T-helper 17 cell (primary cell): ENCODE measurements at places on chromosomes 1 and 21.

- no peak for DNase-seq
Observed at GRCh38 chr1:201710632-201711597, 118.0 kb upstream of the IPO9 start.

DNA sequence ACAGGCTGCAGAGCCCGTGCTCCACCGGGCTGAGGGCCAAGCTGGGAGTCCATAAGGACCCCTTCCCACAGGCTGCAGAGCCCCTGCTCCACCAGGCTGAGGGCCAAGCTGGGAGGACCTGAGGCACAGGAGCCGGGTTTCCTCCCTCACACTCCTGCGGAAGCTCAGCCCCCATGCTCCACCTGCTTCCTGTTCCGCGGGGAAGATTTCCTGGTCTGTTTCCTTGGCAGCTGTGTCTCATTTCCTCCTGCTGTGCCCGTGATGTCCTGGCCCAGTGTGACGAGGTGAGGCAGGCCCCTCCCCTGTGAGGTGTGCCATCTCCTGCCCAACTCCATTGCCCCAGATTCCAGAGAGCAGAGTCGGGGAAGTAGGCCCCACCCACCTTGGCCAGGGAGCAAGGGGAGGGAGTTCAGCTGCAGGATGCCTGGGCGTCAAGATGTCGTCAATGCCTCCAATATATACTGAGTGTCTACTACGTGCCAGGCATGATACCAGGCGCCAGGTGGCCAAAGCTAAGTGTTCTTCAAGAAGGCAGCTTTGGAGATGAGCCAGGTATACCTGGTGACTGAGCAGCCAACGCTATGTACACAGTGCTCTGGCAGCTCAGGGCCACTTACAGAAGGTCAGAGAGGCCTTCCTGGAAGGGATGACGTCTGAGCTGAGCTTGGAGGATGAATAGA is 58.8 kb downstream of the NAV1 start:
- DNase-seq: no peak

DNA sequence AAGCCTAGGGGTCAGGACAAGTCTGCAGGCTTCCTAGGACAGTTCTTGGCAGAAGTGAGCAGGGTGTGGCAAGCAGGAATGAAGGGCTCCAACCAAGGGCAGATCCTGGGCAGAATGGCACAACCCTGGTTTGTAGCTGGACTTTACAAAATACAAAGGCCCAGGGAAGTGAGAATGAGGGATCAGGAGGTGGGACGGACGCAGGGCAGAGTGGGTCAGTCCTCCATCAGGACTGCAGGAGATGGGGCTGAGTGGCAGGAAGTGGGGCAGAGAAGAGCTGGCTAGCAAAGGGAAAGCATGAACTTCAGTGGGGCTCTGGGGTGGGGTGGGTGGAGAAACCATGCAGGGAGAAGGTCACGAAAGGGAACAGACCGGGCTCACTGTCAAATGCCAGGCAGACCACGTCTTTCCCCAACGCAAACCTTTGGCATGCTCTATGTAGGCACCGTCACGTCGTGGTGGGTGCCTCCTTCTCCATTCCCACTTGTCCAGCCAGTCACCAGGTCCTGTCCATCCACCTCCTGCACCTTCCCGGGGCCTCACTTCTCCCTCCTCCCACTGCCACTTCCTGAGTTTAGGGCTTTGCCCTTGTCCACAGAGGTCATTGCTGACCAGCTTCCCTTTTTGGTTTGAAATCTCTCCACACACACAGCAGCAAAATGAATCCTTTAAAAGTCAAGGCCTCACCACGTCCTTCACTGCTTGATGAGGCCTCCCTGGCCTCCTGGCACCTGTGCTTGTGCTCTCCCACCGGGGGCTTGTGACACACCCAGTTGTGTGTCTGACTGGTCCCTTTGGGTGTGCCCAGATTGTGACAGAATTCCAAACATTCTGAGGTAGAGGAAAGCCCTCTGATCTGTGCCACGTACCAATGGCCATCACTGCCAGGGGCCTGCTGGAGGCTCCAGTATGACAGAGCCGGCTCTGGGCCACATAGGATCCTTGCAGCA is 8.7 kb upstream of the CLDN19 start:
- no peak for DNase-seq

DNA sequence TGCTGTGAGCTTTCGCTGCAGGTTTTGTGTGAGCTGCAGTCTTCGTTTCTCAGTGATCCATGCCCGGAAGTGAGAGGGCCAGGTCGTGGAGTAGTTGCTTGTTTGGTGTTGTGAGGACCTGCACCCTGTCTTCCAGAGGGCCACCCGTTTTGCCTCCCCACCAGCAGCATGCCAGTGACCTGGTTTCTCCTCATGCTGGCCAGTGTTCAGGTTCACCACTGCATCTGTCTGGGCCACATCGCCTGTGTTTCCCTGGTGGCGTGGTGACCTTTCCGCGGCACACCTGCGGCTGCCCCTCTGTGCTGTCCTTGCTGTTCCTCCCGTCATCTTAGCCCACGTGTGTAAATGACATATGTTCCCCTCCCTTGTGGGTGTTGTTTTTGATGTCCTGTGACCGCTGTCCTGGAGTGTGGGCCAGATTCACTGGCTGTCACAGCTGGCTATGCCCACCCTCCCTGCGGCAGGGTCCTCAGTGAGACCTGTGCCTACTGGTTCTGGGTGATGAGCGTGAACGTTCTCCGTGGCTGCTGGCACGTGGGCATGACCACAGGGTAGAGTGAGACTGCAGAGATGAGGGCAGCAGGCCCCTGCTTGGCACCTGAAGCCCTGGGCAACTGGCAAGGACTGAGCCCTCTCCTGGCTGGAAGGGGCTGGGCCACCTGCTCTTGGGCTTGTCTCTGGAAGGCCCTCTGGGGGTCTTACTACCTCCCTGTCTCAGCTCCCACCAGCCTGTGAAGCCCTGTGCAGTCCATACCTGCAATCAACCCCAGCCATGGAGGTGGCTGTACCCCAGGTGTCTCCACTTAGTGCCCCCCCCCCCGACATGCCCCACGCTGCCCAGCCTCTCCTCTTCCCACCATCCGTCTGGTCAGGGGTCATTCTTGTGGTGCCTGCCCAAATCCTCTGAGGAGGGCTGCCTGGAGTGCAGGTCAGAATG is 7.3 kb downstream of the IBA57 start:
- no peak for DNase-seq

- DNase-seq: no peak
Observed at GRCh38 chr1:244849189-244849866, 13.9 kb downstream of the COX20 start.

- no peak for DNase-seq
Observed at GRCh38 chr1:162351246-162351842, 25.3 kb downstream of the SPATA46 start.

- DNase-seq: no peak
Observed at GRCh38 chr1:198558402-198558801, 17.9 kb upstream of the ATP6V1G3 start.

- DNase-seq: no peak
Observed at GRCh38 chr1:6263716-6264115, 2.8 kb upstream of the GPR153 start.

- no peak for DNase-seq
Observed at GRCh38 chr1:13771745-13772144, 71.8 kb downstream of the PRDM2 start.

DNA sequence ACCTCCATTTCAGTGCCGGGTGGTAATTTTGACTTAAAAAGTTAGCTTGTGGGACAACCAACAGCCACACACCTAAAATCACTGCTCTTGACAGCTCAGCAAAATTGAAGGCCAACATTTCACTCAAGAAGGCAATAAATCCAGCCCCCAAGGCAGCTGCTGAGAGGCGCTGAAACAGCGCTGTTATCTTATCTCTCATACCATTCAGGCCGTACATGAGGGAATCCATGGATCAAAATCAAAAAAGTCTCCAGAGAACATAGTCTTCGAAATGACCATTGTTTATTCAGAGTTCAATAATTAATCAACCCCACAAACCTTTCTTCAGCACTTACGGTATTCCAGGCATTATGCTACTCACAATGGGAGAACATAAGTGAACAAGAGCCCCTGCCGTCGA is 38.5 kb downstream of the ZBTB18 start:
- no peak for DNase-seq

DNA sequence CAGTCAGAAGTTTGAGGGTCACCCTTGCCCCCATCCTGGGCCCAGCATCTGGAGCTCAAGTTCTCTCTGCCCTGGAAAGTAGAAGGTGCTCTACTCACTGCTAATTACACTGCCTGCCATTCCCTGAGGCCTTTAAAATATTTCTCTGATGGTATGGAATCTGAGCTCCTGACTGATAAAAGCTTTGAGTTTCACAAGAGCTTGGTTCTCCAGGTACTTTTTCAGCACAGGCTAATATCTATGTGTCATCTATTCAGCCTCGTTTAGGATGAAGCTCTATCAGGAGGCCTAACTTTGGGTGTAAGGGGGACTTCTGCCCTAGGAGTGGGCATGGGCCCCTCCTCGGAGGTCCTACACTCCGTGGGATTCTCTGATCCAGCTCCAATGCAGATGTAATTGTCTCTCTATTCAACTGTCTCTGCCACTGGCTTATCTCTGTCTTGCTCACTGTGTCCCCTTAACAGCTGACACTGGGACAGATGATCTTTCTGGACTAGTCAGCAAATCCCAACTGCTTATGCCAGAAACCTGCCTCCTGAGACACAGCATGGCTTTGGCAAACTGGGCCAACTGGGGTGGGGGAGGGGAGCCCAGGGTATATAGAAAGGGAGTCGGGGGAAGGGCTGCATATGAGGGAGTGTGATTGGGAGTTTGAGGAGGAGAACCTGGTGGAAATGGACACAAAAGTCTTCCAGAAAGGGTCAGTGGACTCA is 104.2 kb upstream of the GADD45A start:
- no peak for DNase-seq

DNA sequence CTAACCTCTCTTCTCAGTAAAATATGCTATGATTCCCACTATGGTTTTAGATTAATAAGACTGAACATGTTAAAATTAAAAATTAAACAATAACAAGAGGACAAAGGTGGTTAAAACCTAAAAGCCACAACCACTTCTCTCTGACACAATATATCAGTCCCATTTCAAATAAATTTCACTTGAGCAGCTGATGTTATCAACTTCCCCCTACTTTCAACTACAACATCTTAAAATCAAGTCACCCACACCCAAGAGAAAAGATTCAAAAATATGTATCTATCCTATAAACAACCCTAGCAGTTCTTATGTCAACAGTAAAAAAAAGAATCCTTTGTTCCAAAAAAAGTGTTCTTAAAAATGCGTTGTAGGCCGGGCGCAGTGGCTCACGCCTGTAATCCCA is 7.5 kb downstream of the PUM1 start:
- no peak for DNase-seq

DNA sequence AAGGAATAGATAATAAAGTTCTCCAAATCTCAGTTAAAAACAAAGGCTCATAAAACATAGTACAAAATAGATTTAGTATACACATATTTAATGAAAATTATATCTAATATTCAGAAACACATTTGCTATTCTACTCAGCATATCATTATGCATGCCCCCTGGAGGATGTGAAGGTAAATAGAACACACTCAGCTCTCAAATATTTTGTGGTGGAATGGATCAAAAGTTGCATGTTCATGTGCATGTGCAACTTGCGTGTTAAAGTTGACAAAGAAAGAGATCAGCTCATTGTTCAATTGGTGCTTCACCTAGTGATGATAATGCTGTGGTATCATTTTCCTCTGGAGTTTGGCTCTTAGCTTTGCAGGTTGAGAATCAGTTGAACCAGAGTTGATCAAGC is 4.9 kb upstream of the ZNF644 start:
- DNase-seq: no peak

GRCh38 chr1:32618673-32619221 is 31.6 kb downstream of the ZBTB8OS start:
- DNase-seq: no peak

- peak; percentile 31 for DNase-seq
Observed at GRCh38 chr1:31181515-31182343, 58.0 kb downstream of the NKAIN1 start.

GRCh38 chr1:180911640-180912191 is 981 bp upstream of the KIAA1614 start:
- DNase-seq: no peak

- DNase-seq: no peak
Observed at GRCh38 chr1:229097356-229097755, 173.6 kb upstream of the RAB4A start.
